ENCODE measurements at places on chromosomes 13 and 19.

DNA sequence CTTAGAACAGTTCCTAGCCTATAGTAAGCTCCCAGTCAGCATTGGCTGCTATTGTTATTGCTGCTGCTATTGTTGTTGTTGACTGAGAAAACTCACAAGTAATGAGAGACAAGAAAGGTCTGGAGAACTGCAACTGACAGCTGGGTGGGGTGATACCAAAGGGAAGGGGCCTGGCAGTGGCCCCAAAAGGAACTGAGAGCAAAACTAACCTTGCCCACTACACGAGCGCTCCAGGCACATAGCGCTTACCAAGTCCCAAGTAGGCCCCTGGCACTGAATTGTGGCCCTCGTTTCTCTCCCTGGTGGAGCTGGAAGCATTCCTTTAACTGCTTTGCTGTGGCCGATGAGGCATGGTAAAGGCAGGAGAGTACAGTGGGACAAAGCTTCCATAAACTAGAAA lies 59.7 kb downstream of the KCTD12 start:
- no peak for DNase-seq

- DNase-seq: no peak
Observed at GRCh38 chr19:2334986-2335846, 6.7 kb downstream of the SPPL2B start.

DNA sequence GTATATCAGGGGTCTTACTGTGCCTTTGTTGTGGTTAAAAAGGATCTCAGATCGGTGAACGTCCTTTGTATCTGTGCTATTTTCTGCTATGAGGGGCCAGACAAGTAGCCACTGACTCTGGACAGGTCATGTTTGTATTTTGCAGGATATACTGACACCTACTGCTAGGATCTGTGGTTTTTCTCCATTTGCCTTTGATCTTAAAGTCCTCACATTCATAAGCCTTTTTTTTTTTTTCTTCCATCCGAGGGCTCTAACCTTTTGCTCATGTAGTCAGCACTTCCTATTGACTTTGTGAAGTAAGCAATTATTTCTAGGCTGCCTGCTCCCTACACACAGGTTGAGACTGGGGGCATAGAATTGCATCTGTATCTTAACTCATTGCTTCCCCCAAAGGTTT lies 106.2 kb downstream of the SLITRK5 start:
- DNase-seq: no peak

GRCh38 chr13:98224557-98224956 lies 47.5 kb upstream of the RNF113B start:
- DNase-seq: no peak

- DNase-seq: no peak
Observed at GRCh38 chr19:30146346-30146745, 204.3 kb downstream of the URI1 start.

DNA sequence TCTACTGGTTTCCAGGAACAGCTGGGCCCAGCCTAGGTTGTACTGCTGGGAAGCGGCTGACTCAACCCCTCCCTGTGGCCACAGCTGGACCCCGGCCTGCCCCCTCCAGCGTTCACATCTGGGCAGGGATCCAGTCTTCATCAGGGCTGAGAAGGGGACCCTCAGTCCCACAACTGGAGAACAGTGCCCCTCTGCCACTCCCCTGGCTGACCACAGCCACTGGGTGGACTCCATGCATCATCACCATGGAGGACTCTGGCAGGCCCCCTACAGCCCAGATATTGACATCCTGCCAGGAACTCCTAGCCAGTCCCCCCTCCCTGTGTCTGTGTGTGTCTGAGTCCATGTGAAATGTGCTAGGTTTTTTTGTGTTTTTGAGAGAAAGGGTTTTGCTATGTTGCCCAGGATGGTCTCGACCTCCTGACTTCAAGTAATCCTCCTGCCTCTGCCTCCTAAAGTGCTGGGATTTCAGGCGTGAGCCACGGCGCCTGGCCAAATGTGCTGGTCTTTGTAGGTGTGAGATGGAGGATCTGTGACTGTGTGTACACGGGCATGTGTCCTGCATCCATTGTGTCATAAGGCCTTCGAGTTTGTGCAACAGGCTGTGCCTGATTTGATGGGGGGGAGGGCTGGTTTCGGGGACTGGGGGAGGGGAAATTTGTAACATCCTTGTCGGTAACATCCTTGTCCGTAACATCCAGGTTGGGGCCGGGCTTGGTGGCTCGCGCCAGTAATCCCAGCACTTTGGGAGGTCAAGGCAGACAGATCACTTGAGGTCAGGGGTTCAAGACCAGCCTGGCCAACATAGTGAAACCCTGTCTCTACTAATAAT lies 4.0 kb upstream of the HOOK2 start:
- DNase-seq: no peak

GRCh38 chr13:25660996-25661395 lies 289.2 kb downstream of the ATP8A2 start:
- no peak for DNase-seq

- peak; percentile 3 for DNase-seq
Observed at GRCh38 chr19:19134687-19135158, 3.6 kb downstream of the TMEM161A start.

GRCh38 chr13:27919934-27920676 lies at the start of gene PDX1:
PDX1 (plus strand) TSS chr13:27920000; CDS start chr13:27920139, 139 bp downstream.
- no peak for DNase-seq

- DNase-seq: no peak
Observed at GRCh38 chr13:110438211-110438610, 123.3 kb downstream of the RAB20 start.

DNA sequence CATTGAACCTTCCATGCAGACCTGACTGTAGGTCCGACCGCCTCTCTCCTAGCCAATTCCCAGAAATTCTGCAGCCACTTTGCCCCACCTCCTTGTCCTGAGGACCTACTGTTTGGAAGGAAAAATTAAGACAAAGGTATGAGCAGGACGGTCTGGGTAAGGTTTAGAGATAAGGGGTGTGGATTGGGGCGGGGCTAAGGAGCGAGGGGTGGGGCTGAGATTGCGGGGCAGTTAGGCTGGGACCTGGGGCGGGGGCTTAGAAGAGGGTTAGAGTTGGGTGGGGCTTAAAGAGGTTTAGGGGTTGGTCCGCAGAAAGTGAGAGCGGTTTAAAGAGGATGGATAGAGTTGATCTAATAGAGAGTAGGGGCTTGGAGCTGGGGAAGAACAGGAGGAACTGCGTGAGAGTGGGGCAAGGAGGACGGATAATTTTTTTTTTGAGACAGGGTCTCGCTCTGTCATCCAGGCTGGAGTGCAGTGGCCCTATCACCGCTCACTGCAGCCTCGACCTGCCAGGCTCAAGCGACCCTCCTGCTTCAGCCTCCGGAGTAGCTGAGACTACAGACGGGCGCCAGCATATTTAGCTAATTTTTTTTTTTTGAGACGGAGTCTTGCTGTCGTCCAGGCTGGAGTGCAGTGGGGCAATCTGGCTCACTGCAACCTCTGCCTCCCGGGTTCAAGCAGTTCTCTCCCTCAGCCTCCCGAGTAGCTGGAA lies 1.7 kb upstream of the ZNF865 start:
- DNase-seq: no peak

- DNase-seq: no peak
Observed at GRCh38 chr19:582497-583197, 7.0 kb upstream of the HCN2 start.

GRCh38 chr13:61276401-61276800 lies 139.2 kb downstream of the PCDH20 start:
- no peak for DNase-seq

- DNase-seq: no peak
Observed at GRCh38 chr13:40247845-40248244, 418.6 kb downstream of the FOXO1 start.
